Lower lobe of right lung (tissue), 2 donors: ENCODE measurements at places on chromosomes 4 and X.

DNA sequence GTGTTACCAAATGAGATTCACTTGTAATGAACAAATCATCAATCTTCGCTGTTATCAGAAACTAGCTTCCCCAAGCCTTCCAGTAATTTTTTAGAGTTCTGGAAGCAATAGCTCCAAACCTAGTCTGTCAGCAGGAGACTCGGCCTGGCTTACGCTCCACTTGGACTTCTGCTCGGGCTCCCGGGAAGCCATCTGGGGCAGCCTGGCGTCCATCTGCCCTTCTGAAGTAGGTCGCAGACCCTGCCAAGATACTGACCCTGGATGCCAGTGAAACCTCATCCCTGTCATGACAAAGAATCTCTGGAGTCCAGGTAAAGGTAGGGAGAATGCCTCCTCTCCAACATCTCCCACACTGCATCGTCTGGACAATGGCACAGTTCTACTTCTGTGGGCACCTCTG, 493.8 kb upstream of the ZFP42 start:
- DNase-seq: no peak

DNA sequence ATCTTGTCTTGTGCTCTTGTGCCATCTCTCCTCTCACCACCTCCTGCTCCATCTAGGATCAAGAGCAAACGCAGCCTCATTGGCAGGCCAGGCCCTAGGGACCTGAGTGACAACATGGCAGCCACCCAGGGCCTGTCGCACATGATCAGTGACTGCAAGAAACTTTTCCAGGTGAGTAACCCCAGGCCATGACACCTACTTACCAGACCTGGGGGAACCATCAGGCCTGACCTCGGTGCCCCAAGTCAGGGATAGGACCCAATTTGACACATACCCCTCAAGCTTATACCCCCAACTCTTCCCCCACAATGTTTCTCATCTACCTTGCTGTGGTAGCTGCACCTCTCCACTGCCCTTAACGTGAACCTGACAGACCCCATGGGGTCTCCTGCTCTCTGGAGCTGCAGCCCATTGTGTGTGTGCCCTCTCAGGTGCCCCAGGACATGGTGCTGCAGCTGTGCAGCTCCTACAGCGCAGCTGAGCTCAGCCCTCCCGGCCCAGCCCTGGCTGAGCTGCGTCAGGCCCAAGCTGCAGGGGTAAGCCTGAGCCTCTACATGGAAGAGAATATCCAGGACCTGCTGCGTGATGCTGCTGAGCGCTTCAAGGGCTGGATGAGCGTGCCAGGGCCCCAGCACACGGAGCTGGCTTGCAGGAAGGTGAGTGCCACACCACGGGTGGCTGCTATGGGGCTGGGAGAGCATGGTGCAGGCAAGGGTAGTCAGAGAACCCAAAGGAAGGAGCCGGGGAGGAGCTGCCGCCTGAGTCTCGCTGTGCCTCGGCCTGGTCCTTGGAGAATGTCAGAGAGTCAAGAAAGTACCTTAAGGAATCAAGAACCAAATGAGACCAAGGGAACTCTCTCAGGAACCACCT, 74.8 kb downstream of the STARD8 start:
- no peak for DNase-seq

GRCh38 chr4:173317004-173317403, 17.2 kb downstream of the HMGB2 start:
- no peak for DNase-seq

- DNase-seq: no peak
Measured at GRCh38 chr4:145545538-145546174, 64.0 kb downstream of the SMAD1 start.

- no peak for DNase-seq
Measured at GRCh38 chr4:165751882-165752281, 121.2 kb upstream of the TLL1 start.

DNA sequence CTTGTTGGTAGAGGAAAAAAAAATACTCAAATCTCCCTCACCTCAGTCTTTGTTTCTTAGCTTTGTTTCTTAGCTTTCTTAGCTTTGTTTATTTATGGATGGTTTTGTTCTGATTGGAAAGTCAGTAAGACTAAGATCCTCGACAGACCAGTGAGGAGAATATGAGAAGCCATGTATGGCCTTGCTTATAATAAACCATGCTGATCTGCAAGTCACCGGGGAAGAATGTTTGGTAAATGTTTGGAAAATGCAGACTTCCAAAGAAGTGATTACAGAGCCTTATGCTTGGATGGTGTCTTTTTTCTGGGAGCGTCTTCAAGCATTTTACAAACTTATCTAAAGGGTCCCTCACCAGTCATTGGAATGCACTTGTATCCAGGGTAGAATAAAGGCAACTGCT, 90.1 kb upstream of the NOCT start:
- no peak for DNase-seq

DNA sequence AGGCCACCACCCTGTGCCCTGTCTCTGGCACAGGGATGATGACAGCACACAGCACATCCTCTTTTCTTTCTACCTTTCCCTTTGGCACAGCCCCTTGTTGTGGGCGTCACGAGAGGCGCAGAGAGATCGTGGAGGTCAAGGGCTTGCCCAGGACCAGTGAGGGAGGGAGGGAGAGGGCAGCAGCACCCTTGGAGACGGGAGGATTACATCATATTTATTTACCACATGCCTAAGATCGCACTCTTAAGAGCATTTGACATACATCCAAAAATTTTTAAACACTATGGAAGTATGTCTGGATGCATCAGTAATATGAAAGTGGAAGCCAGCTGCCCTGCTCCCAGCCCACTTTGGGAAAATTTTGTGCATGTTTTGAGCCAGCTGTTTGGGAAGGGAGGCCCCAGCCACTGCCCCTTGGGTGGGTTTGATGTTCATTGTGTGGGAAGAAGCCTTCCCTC, 12.7 kb downstream of the WFS1 start:
- DNase-seq: no peak

- DNase-seq: no peak
Measured at GRCh38 chrX:147832707-147833348, 78.9 kb upstream of the FMR1 start.

GRCh38 chr4:6715704-6716017, 313 bp upstream of the BLOC1S4 start:
- DNase-seq: no peak

GRCh38 chrX:136196691-136197155, 49.4 kb downstream of the FHL1 start:
- no peak for DNase-seq

GRCh38 chr4:75922588-75922987, 18.2 kb downstream of the NAAA start:
- no peak for DNase-seq

DNA sequence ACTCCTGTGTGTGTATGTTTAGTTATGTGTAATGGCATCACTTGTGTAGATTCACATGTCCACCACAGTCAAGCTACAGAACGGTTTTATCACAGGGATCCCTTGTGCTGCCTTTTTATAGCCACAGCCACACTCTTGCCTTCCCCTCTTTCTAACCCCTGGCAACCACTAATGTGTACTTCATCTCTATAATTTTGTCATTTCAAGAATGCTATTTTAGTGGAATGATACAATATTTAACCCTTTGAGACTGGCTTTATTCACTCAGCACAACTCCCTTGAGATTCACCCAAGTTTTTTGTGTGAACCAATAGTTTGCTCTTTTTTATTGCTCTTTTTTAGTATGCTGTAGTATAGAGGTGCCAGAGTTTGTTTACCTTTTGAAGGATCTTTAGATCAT, 112.1 kb downstream of the CDKL5 start:
- DNase-seq: no peak

DNA sequence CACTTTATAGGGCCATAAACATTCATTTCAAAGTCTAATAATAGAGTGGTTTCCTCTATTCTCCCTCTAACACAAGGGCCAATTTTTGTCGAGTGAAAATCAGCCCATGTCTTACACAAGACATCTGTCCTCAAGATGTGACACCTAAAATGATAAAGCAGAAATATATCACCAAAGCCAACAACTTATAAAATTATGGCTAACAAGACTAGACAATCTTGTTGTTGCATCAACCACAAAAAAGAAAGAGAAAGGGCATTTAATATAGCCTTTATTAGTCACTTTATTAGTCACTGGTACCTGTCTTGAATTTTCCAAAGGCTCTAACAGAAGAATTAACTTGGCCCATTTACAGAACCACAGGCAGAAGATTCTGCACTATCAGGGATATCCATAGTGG, 161.6 kb downstream of the SMIM20 start:
- DNase-seq: no peak

GRCh38 chr4:8274765-8275547, 5.4 kb downstream of the HTRA3 start:
- DNase-seq: peak; percentile 60

GRCh38 chr4:36740796-36741310, 459.4 kb downstream of the DTHD1 start:
- DNase-seq: no peak

DNA sequence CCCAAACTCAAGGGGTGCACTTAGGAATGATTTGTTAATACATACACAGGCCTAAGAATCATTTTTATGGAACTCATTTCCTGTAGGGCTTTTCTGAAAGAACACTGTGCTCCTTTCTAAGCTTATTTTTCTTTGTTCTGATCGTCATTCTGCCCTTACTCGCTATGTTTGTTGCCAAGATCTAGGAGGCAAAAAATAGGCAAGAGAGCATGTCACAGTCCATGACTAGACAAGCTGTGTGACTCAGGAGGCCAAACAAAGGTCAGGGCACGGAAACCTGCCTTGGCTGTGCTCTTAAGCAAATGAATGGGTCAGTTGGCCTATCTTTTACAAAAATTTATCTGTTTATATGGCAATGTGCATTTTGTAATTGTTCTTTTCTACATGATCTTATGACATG, 42.5 kb upstream of the C1GALT1C1 start:
- DNase-seq: no peak

- DNase-seq: no peak
Measured at GRCh38 chr4:122661176-122662160, 40.6 kb upstream of the IL21 start.

GRCh38 chrX:84873176-84873575, 130.5 kb upstream of the APOOL start:
- DNase-seq: no peak

DNA sequence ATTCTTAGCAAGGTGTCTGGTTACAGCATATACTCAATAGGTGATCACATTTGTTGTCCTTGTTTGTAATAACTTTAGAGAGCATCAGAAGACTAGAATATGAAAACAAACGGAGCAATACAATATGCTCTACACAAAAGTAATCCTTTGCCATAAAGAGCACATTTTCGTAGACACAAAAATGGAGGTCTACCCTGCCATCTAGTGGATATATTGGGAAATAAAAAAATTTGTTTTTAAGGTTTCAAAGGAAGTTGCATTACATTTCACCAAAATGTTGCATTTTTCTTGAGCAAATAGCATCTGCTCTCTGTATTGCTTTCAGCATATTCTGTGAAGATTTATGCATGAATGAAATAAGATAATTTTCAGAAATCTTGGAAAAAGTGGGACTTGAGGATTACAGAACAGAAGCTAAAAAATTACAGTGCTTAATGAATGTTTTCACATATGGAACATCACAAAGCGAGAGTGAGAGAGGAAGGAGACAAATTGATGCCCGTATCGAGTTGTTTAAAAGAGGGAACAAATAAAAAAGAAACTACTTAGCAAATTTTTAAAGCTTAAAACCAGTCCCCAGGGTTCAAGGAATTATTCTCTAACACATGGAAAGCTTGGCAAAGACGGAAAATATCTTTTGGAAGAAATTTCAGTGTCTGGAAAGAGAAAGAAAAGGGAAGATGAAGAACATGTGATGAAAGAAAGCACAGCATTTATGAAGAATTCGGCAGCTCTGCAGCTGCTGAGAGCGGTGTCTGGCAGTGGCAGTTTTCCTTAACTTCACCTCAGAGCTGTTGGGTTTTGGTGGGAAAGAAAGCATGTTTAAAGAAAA, 390.1 kb downstream of the ANKRD50 start:
- no peak for DNase-seq

GRCh38 chr4:60173103-60173502, 1027.0 kb upstream of the ADGRL3 start:
- no peak for DNase-seq

DNA sequence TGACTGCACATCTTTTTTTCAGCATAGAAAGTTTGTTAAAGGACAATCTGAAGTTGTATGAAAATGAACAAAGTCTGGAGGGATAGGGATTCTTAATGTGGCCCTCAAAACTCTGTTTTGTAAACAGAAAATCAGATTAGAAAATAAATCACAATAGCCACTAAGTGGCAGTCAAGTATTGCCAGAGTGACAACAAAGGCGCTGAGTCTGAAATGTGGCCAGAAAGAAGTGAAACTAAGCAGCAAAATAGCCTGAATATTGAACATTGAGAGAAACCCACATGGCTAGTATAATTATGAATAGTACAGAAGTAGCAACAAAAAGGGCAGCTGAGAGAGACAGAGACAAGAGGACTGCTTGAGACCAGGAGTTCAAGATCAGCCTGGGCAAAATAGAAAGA, 81.1 kb upstream of the CT45A1 start:
- no peak for DNase-seq

GRCh38 chrX:78946178-78946931, 1.2 kb downstream of the P2RY10 start:
- DNase-seq: no peak

- no peak for DNase-seq
Measured at GRCh38 chrX:146224442-146224841, 406.8 kb downstream of the SLITRK2 start.

DNA sequence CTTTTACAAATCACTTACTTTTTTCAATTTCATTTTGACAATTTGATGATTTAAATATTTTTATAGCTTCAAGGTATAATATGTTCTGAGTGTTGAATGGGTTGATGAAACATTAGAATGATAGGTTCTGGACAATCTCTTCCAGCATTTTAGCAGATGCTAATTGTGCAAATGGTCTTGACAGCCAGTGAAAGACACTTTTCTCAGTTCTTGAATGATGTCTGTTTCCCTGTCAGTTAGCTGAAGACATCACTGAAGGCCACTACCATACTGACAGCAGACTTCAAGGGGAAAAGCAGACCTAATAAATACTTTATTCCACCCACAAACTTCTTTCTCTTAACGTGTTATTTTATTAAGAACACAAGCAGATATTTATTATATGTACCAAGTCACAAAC, 498.6 kb downstream of the GRXCR1 start:
- DNase-seq: no peak

GRCh38 chr4:8283631-8284121, 14.1 kb downstream of the HTRA3 start:
- no peak for DNase-seq

DNA sequence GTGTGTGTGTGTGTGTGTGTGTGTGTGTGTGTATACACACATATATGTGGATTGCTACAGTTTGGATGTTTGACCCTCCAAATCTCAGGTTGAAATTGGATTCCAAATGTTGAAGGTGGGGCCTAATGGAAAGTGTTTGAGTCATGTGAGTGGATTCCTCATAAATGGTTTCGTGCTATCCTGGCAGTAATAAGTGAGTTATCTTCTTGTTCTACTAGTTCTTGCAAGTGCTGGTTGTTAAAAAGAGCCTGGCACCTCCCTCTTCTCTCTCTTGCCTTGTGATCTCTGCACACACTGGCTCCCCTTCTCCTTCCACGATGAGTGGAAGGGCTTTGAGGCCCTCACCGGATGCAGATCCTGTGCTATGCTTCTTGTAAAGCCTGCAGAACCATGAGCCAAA, 344.1 kb downstream of the SH2D1A start:
- no peak for DNase-seq

DNA sequence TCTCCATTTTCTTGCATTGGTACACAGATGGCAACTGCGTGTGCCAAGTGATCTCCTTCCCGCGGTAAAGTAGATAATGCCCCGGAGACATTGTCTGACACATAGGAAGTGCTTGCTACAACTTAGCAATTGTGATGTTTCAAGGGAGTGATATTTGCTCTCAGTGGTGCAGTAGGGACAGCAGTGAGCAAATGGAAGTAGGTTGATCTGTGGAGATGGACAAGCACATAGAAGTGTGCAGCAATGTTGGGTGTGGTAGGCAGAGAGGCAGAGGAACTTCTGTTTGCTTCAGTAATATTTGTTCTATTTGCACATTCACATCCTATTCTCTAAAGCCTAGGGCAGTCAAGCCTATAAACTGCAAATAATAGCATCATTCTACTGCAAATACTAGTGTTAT, 846.7 kb upstream of the PRKX start:
- no peak for DNase-seq
